ENCODE measurements at places on chromosomes 1 and 21.
A peak's percentile ranks its signal among the peaks of the same experiment; 100 is the strongest.

GRCh38 chr1:231584117-231584516 is 42.5 kb upstream of the DISC1 start:
- no peak for DNase-seq

- DNase-seq = no peak
Observed at GRCh38 chr21:45209685-45210284, 77.9 kb downstream of the POFUT2 start.

- no peak for DNase-seq
Observed at GRCh38 chr1:1537626-1538250, 2.7 kb downstream of the TMEM240 start.

DNA sequence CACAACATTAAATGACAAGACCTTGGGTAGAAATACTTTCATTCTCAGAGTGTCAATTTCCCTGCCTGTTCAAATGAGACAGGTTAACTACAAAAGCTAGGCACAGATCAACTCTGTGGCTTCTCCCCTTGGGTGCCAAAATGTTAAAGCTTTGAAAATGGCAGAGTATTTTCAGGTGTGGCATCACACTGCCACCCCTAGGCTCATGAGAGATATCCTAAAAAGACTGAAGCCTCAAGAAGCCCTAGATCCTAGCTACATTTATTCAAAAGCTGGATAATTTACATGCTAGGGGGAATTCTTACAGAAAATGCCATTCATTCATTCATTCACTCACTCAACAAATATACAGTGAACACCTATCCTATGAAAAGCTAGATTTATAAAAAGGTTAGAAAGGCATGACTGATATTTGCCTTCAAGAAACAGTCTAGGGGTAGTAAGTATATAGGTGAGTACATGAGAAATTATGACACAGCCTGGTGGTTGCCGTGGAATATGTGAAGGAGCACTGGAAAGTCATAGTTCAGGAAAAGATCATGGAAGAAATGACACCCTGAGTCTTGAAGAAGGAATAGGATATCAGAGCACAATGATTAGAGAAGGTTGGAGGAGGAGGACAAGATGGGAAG is 15.9 kb upstream of the RAB4A start:
- no peak for DNase-seq

GRCh38 chr1:244953901-244954300 is 89.6 kb upstream of the HNRNPU start:
- no peak for DNase-seq

- DNase-seq = no peak
Observed at GRCh38 chr1:20903437-20903836, 116.3 kb upstream of the HP1BP3 start.

- DNase-seq = peak; percentile 48
Observed at GRCh38 chr1:5509664-5510452, 482.4 kb downstream of the NPHP4 start.

DNA sequence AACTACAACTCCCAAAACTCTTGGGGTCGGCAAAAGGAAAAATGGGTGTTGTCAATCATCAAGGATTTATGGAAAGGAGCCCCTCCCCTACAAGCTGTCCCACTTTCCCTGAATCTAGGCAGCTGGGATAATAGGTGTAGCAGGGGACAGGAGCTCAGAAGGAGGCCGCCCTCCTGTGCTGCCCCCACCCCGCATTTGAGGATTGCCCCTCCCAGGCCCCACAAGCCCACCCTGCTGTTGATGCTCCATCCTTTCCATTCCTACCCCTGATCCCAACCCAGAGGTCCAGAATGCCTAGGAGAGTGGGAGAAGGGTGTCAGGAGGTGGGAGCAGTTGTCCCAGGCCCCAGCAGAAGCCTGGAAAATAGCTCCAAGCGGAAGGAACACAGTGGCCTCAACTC is 1.9 kb upstream of the MRPL24 start:
- no peak for DNase-seq

- DNase-seq = no peak
Observed at GRCh38 chr1:227245613-227246320, 72.5 kb downstream of the CDC42BPA start.

- DNase-seq = no peak
Observed at GRCh38 chr1:106749491-106749890, 307.0 kb upstream of the PRMT6 start.

GRCh38 chr1:40648200-40648599 is 17.3 kb downstream of the RIMS3 start:
- no peak for DNase-seq

- DNase-seq = no peak
Observed at GRCh38 chr1:41003127-41003639, 18.3 kb downstream of the SLFNL1 start.

- no peak for DNase-seq
Observed at GRCh38 chr1:151072224-151072623, 1.7 kb downstream of the GABPB2 start.

DNA sequence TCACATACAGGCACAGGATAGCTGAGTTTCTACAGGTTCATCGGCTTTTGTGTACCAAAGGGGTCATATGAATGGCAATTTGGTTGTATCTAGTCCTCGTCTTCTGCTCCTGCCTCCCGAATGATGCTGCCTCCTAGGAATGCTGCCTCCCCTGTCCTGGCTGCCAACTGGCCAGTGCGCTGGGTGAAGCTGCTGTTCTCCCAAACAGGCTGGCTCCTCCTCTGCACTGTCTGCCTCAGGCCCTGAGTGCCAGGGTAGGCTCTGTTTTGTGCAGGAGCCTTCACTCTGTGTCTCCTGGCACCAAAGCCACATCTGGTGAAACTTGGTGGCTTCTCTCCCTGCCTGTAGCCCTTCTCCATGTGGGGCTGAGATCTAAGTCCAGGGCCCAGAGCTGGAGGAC is 60.3 kb downstream of the RHOU start:
- DNase-seq = no peak

- DNase-seq = no peak
Observed at GRCh38 chr21:43277481-43278351, 108.9 kb downstream of the CRYAA start.

DNA sequence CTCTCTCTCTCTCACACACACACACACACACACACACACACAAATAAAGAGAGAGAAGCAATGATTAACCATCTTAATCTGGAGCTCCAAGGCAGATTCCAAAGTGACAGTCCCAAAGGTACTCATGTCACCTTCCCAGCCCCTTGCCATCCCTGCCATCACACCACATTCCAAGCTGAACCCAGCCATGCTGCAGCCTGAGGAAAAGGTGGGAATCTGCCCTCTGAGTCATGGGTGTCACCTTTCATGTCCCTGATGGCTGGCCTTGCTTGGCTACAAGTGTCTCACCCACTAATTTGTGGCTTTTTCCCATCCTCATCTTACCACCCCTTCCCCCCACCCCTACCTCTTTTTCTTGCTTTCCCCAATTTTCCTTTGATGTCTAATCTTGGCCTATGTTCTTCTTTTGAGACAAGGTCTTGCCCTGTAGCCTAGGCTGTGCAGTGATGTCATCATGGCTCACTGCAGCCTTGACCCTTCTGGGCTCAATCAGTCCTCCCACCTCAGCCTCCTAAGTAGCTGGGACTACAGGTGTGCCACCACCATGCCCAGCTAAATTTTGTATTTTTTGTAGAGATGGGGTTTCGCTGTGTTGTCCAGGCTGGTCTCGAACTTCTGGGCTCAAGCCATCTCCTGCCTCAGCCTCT is 3.2 kb downstream of the ANXA9 start:
- DNase-seq = no peak

DNA sequence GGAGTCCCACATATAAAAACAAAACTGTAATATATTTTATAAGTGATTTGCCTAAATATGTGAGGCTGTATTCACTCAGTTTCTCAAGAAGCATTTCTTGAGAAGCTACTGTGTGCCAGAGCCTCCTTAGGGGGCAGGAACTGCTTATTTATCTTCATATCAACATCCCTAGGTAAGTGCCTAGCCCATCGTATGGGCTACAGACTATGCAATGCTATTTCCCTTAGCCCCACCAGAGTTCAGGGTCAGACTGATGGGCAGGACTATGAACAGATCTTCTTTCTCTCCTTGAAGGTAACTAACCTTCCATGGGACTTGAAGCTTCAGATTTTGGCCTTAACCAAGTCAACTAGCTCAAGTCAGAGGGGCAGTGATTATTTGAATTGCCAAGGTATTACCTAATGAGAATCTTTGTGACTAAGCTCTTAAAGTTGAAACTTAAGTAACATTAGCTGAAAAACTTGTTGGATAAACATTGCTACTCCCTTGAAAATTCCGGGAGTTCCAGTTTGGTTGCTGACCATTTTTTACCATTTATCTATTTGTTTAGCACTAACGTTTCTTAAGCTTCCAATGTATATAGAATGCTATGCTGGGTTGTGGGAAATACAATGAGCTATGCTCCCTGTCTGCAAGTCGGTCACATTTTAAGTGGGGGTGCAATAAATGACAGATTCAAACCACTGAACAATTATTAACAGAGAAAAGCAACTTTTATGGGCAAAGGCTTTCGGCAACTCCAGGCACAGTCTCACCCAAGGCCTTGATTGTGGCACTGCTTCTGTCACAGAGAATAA is 85.2 kb downstream of the GPR88 start:
- no peak for DNase-seq

DNA sequence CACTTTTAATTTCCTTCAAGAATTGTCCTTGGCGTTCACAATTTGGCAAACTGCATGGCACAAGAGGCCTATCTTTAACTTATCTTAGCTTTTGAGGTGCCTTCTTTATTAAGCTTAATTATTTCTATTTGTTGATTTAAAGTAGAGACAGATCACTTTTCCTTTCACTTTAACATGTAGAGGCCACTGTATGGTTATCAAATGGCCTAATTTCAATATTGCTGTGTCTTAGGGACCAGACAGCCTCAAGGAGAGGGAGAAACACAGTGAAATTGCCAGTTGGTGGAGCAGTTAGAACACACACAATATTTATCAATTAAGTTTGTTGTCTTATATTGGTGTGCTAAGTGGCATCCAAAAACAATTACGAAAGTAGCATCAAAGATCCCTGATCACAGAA is 1013.9 kb downstream of the KCNT2 start:
- DNase-seq = no peak

DNA sequence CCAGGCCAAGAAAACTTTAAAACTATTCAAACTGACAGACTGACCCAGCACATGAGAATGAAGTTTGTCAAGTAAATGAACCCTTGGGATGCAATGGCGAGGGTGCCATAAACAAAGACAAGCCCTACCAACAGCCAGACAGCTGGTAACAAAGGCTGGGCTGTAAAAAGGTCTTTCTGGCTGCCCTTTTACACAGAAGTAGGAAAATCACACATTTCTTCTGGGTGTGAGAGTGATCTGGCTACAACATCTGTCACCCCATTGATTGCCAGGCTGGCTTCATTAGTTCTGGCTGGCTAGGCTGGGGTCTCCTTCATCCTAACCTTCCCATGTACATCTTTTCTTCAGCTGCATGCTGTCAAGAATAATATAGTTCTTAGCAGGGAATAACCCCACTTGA is 83.6 kb upstream of the FOXD3 start:
- DNase-seq = no peak

GRCh38 chr1:11441211-11441952 is 37.6 kb upstream of the DISP3 start:
- DNase-seq = no peak

DNA sequence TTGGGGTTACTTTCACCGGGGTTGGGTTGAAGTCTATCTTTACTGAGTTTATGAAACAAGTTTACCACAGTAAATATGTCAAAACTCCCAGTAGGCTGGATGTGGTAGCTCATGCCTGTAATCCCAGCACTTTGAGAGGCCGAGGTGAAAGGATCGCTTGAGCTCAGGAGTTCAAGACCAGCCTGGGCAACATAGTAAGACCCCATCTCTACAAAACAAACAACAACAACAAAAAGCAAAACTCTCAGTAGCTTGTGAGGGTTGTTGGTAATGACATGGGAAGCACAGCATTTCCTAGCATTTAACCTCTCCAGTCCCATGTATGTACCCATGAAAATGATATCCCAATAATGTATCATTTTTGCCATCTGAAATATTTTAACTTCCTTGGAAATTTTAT is 34.7 kb downstream of the GJA5 start:
- DNase-seq = no peak

DNA sequence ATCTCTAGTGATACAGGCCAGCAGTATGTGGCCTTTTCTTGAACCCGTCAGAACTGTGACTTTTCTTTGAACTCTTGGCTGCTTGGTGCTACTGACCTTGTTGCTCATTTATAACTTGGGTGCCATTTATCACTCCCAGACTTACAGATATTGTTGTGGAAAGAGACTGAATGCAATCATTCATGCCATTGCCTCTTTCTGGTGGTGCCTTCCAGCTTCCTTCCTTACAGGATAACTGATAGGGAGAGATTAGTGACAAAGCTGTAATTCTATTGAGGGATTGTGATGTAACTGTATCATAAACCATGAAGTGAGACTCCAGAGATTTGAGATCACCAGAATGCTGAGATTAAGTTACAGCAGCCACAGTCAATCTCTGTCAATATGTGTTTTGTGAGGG is 256.5 kb downstream of the USP25 start:
- no peak for DNase-seq

DNA sequence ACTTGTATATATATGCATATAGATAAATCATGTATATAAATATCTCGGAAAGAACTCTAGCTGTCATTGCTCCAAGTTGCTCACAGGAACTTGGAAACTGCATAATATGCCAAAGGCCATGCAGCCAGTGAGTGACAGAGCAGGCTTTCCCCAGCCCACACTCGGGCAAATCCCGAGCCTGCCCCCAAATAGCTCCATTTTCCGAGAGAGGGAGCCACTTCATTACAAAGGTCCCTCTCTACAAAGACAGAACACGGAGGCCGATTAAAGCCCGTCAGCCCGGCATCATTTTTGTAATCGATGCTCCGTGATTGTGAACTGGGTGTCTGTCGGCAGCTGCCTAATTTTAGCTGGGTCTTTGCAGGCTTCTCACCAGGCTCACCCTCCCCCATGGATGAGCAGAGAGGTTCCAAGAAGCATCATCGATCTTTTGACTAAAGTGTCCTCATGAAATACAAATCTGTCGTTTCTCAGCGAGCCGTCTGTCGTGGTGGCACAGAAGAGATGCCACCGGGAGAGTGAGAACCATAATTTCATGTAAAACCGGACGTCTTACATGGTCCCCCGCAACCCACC is 663.9 kb downstream of the PTPRU start:
- DNase-seq = no peak

DNA sequence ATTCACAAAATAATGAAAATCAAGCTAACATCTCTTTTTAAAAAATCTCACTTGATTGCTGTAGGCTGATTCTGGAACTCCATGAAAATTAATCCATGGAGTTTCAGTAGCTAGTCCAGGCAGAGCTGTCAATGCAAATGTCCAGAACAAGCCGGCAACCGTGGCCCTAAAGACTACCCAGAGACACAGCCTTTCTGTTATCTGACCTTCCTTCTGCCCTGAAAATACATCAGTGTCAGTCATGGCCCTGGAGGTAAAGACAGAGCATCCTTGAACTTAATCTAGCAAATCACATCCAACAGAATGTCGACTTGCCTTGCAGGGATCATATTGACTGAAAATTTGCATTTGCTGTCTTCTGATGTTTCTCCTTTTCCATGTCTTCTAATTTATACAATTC is 887.4 kb upstream of the B3GALT2 start:
- DNase-seq = no peak

GRCh38 chr1:35178874-35179380 is 14.0 kb downstream of the SFPQ start:
- no peak for DNase-seq

DNA sequence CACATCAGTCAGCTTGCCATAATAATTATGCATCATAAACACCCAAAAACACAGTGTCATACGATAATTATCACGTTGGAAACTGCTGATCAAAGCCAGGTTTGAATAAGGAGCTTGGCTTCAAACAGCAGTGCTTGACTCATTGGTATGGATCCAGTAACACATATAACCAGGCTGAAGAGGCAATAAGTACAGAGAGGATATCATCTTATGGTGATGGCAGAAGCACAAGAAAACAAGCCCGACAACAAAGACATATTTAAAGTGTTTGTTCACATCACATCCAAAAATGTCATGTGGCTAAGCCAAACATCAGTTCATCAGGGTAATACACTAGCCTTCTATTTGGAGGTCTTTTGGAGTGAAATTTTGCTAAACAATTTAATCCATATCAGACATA is 389.7 kb downstream of the NCAM2 start:
- DNase-seq = no peak
